ENCODE measurements at places on chromosomes 13 and 19. TPM values are rescaled to one million over a fixed set of nuclear protein-coding genes. Genes with fewer than 3 reads are reported as not detected.

Gene LPAR6
- 0.22 TPM for polyA plus RNA-seq

Gene KIR3DL2
- polyA plus RNA-seq, result not detected

Gene C5AR2
- 0.24 TPM for polyA plus RNA-seq

- H3K27me3 ChIP-seq, result no peaks in the 10 kb centered on the region
- H3K4me3 ChIP-seq, result no peak overlapping the region
- DNase-seq, result no peak
- no peaks in the 10 kb centered on the region for H3K36me3 ChIP-seq
- H3K4me1 ChIP-seq, result no peaks in the 10 kb centered on the region
- H3K27ac ChIP-seq, result no peak overlapping the region
Observed at GRCh38 chr13:39577203-39577602, 25.8 kb downstream of the LHFPL6 start.

GRCh38 chr19:18648973-18649315 lies 12.1 kb downstream of the KLHL26 start:
- no peaks in the 10 kb centered on the region for H3K27me3 ChIP-seq
- H3K27ac ChIP-seq, result no peak overlapping the region
- DNase-seq, result no peak
- H3K4me1 ChIP-seq, result peaks cover 6% of the 10 kb centered on the region
- no peak overlapping the region for H3K4me3 ChIP-seq

DNA sequence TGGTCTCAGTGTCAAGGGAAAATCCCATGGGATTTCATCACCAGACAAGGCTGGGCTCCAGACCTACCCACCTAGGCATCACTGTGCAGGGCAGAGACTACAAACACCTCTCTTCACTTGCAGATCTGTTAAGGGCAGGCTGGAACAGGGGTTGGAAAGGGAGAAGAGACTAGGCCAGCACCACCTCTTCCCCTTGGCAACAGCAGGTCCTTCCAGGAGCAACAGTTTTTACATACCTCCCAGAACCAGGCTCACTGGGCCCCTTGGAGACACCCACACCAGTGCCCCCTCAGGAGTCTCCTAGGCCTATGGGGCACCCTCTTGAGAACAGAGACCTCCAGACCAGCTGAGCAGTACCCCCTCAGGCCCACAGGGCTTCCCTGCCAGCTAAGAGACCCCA lies 2.5 kb upstream of the UBE2M start:
- peaks cover 22% of the 10 kb centered on the region for H3K36me3 ChIP-seq
- H3K4me3 ChIP-seq, result no peak overlapping the region
- H3K27ac ChIP-seq, result peak overlapping the region; percentile 94
- DNase-seq, result no peak

GRCh38 chr19:3611841-3612240 lies 5.2 kb upstream of the TBXA2R start:
- H3K36me3 ChIP-seq, result peaks cover 62% of the 10 kb centered on the region
- H3K4me1 ChIP-seq, result peaks cover 34% of the 10 kb centered on the region
- no peak for DNase-seq
- no peaks in the 10 kb centered on the region for H3K27me3 ChIP-seq
- H3K4me3 ChIP-seq, result no peak overlapping the region

DNA sequence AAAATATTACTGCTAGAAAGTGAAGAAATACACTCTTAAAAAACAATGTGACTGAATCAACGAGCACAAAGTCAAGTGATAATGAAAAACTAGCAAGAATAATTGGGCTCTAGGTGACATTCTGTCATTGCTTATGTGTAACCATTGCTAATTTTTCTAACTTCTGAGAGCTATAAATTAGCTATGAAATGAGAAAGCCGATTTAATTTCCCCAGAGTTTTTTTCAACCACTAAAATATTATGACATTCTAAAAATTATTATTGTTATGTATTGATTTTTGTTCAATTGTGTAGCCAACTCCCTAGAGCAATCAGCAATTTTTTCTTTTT lies 458.6 kb upstream of the ATXN8OS start:
- H3K4me3 ChIP-seq, result no peak overlapping the region
- H3K4me1 ChIP-seq, result no peaks in the 10 kb centered on the region
- H3K36me3 ChIP-seq, result no peaks in the 10 kb centered on the region
- no peak overlapping the region for H3K27ac ChIP-seq

DNA sequence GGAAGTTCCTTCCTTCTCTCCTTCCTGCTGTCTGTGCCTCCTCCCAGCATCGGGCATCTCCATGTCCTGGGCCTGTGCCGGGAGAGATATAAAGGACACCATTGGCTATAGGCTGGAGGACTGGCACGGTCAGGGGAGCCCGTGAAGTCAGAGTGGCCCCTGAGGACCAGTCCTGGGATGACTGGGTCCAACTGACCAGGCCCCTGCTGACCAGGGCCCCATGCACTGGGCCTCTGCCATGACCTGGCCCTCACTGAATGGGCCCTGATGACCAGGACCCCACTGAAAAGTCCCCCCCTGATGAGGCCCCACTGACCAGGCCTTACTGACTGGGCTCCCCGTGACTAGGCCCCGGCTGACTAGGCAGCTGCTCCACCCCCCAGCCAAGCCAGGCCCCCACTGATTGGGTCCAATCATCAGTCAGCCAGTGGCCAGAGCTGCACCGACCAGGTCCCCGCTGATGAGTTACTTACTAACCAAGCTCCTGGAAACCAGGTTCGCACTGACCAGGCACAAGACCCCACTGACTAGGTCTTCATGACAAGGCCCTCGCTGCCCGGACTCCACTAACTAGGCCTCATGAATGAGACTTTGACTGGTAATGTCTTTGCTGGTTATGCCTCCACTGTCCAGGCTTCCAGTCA lies 20.0 kb upstream of the ZNF14 start:
- peaks cover 16% of the 10 kb centered on the region for H3K4me1 ChIP-seq
- H3K36me3 ChIP-seq, result no peaks in the 10 kb centered on the region
- H3K4me3 ChIP-seq, result no peak overlapping the region
- peaks cover 34% of the 10 kb centered on the region for H3K27me3 ChIP-seq
- no peak overlapping the region for H3K27ac ChIP-seq

GRCh38 chr13:37375724-37376123 lies 222.8 kb downstream of the POSTN start:
- H3K4me3 ChIP-seq, result no peak overlapping the region
- H3K27me3 ChIP-seq, result no peaks in the 10 kb centered on the region
- DNase-seq, result no peak
- H3K27ac ChIP-seq, result no peak overlapping the region
- H3K4me1 ChIP-seq, result no peaks in the 10 kb centered on the region
- no peaks in the 10 kb centered on the region for H3K36me3 ChIP-seq

DNA sequence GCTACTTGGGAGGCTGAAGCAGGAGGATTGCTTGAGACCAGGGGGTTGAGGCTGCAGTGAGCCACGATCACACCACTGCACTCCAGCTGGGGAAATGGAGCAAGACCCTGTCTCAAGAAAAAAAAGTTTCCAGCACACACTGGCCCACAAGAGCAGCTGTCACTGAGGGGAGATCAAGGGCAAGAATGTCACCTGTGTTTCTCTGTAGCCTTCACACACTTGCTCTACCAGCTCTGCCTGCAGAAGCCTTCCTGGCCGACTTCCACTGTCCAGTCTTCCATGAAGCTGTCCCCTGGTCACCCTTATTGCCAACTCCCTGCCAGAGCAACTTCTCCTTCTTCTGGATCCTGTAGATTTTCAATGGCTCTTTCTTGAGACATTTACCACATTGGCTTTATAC lies 158.0 kb downstream of the KCTD15 start:
- no peaks in the 10 kb centered on the region for H3K27me3 ChIP-seq
- no peaks in the 10 kb centered on the region for H3K36me3 ChIP-seq
- no peak for DNase-seq
- H3K4me1 ChIP-seq, result no peaks in the 10 kb centered on the region
- no peak overlapping the region for H3K4me3 ChIP-seq

GRCh38 chr19:46115396-46116106 lies 8.9 kb downstream of the IGFL3 start:
- no peak overlapping the region for H3K27ac ChIP-seq
- no peaks in the 10 kb centered on the region for H3K36me3 ChIP-seq
- peaks cover 5% of the 10 kb centered on the region for H3K27me3 ChIP-seq
- H3K4me1 ChIP-seq, result no peaks in the 10 kb centered on the region
